Mesothelial cell of epicardium (in vitro differentiated cells): ENCODE measurements at places on chromosomes 1 and 21.

DNA sequence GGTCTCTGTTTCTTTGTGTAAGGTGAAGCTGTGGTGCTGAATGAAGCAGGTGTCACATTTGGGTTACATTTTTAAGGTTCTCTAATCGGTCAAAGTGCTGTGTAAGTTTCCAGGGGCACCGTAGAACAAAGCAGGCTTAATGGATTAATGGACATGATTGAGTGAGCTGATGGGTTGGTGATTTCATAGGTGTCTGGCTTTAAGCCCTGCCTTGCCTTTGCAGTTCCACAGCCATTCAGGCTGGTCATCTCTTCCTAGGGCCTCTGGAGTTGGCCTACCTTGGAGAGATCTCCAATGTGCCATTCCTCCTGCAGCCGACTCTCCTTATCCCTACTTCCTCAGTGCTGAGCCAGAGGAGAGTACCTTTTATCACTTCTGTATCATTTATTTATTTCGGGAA is 15.2 kb downstream of the GALNT2 start:
- no peaks in the 10 kb centered on the region for H3K27me3 ChIP-seq
- H3K27ac ChIP-seq, result no peak overlapping the region
- H3K4me3 ChIP-seq, result no peak overlapping the region

DNA sequence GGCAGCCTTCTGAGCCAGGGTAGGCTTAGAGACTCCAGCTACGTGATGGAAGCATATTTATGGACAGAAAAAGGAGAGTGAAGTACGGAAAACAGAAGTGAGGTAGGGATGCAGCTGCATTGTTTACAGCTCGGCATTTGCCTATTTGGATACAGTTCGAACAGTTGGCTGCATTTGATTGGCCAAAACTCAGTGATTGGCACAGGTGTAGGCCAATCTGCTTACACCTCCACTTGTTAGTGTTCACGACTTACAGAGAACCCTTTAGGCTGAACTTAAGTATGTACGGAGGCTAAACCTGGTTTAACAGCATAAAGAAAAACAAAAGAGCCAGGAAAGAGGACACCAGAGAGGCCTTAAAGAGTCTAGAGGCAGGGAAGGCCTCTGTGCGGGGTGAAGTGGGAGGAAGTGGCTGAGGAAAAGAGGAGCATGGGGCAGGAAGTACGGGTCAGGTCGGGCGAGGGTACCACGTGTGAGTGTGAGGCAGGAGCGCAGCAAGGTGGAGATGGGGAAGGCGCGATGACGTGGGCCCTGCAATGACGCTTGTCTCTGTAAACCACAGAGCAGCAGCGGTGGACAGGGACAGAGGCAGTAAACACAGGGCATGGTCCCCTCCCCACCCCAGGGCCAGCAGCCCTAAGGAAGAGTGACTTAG is 32.0 kb downstream of the RSPH1 start:
- DNase-seq, result no peak
- peaks cover 14% of the 10 kb centered on the region for H3K4me1 ChIP-seq
- no peak overlapping the region for H3K4me3 ChIP-seq
- no peak overlapping the region for H3K27ac ChIP-seq

DNA sequence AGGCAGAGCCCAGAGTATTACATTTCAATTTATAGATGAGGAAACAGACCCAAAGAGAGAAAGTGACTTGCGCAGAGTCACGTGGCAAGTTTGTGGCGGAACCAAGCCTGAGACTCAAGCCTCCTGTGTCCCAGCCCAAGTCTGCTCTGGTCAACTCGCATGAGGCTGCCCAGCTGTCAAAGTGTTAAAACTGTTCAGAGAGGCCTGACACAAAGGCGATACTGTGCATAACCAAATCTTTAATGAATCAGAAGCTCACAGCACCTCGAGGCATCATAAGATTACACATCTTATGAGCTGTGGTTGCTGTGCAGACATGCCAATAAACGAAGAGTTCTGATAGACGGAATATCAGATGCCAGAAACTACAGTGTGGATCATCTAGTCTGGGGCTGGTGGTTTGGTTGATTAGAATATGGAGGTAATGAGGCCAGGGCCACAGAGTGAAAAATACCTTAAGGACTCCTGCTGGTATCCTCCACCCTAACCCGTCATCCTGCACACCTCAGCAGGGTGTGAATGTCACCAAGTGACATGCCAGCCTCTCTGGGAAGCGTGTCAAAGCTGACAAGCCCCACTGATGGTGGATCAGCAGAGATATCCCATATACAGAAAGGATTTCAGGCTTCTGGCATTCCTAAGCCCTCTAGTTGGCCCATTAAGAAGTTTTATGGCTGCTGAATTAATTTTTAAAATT is 42.2 kb downstream of the TNNT2 start:
- H3K27me3 ChIP-seq, result peaks cover 2% of the 10 kb centered on the region
- no peaks in the 10 kb centered on the region for H3K36me3 ChIP-seq
- H3K27ac ChIP-seq, result no peak overlapping the region
- DNase-seq, result no peak
- H3K4me3 ChIP-seq, result no peak overlapping the region

DNA sequence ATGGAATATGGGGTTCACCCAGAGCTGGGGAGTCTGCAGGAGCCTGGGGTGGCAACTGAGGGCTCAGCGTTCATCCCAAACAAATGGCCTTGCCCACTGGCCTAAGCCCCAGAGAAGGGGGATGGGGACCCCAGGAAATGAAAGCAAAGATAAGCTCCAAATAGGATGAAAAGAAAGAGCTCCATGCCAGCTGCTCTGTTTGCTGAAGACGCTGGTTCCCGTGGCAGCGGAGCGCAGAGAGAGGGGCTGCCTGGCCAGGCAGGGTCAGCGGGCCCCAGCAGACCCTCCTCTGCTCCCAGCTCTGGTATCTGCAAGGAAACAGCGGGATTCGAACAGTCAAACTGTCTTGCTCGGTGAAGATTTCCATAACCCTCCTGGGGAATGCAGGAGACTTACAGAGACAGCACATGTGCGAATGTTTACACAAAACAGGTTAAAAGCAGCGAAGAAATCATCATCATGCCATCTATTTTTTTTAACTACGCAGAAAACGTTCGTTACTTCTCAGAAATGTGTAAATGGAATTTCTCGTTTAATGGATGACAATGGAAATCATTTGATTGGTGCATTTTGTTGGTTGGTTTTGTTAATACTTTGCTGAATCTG is 94.4 kb downstream of the PDE9A start:
- no peaks in the 10 kb centered on the region for H3K27me3 ChIP-seq
- no peak for DNase-seq
- peaks cover 4% of the 10 kb centered on the region for H3K4me1 ChIP-seq

- peak overlapping the region; percentile 43 for H3K27ac ChIP-seq
- H3K4me3 ChIP-seq, result no peak overlapping the region
- H3K4me1 ChIP-seq, result peaks cover 10% of the 10 kb centered on the region
- H3K27me3 ChIP-seq, result no peaks in the 10 kb centered on the region
- peaks cover 2% of the 10 kb centered on the region for H3K36me3 ChIP-seq
These were observed 78.6 kb downstream of the LAMC1 start for GRCh38 chr1:183101841-183102276.

- H3K27me3 ChIP-seq, result peaks cover 32% of the 10 kb centered on the region
- H3K27ac ChIP-seq, result no peak overlapping the region
- no peak for DNase-seq
- H3K36me3 ChIP-seq, result peaks cover 3% of the 10 kb centered on the region
These were observed 96.6 kb downstream of the WDR4 start for GRCh38 chr21:42782723-42783242.

DNA sequence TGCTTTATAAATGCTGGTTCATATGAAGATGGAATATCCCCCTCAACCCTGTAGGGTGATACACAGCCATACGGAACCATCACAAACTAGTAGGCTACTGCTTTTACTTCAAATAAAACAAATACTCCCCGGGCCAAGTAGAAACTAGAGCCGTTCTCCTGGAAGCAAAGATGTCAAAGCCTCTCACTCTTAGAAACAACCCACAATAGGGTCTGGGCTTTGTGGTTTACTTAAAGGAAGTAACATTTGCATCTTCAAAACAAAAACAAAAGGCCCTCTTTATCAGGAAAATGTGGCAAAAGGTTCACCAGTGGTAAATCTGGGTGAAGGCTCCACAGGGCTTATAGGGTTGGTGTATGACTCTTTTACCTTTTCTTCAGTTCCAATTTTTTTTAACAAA is 49.8 kb downstream of the HLCS start:
- DNase-seq, result no peak
- no peaks in the 10 kb centered on the region for H3K36me3 ChIP-seq
- H3K27me3 ChIP-seq, result no peaks in the 10 kb centered on the region
- no peak overlapping the region for H3K27ac ChIP-seq
- H3K4me3 ChIP-seq, result no peak overlapping the region
- no peaks in the 10 kb centered on the region for H3K4me1 ChIP-seq

DNA sequence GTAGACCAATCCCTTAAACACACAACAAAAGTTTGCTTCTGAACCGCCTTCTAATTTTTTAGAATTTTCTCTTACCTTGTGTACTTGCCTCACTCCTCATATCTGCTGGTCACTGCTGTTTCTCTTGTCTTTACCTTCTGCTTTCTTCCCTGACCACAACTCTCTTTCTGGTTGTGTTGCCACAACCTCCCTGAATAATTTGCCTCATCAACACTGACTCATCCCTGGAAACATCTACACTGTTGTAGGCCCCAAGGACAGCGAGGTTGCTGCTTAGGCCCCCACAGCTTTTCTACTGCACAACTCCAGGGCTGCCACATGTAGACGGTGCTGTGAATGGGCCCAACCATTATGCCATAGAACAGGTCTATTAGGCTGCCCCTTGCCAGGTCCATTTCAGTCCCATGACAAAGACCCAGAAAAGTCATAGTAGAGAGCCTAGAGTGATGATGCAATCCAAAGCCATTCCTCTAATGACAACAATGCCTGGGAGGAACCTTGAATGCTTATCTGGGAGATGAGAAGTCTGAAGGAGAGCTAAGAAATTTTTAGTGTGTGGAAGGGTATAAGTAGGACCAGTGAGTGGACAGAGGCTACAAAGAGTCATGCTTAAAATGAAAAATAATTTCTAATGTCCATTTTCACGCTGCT is 36.6 kb upstream of the LCE5A start:
- H3K4me1 ChIP-seq, result no peaks in the 10 kb centered on the region
- H3K27me3 ChIP-seq, result no peaks in the 10 kb centered on the region
- peaks cover 5% of the 10 kb centered on the region for H3K36me3 ChIP-seq
- no peak overlapping the region for H3K27ac ChIP-seq
- DNase-seq, result no peak
- H3K4me3 ChIP-seq, result no peak overlapping the region

DNA sequence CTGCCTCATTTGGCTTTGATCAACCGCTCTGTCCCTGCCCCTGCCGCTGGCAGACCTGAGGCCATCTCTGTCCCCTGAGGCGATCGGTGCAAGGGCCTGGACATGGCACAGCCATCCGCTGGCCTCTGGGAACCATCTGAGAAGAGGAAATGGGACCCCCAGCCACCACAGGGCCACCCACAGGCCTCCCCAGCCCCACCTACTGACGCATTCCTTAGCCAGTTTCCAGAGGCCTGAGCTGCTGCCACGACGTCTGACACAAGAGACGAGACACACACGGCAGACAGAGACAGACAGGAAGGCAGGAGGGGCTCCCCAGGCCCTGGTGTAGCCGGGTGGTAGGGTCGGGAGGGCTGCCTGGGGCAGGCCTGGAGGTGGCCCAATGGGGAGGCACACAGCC is 37.3 kb upstream of the EDN2 start:
- H3K27ac ChIP-seq, result peak overlapping the region; percentile 45
- H3K4me3 ChIP-seq, result no peak overlapping the region
- peaks cover 13% of the 10 kb centered on the region for H3K4me1 ChIP-seq
- no peaks in the 10 kb centered on the region for H3K36me3 ChIP-seq
- DNase-seq, result no peak
- H3K27me3 ChIP-seq, result no peaks in the 10 kb centered on the region

DNA sequence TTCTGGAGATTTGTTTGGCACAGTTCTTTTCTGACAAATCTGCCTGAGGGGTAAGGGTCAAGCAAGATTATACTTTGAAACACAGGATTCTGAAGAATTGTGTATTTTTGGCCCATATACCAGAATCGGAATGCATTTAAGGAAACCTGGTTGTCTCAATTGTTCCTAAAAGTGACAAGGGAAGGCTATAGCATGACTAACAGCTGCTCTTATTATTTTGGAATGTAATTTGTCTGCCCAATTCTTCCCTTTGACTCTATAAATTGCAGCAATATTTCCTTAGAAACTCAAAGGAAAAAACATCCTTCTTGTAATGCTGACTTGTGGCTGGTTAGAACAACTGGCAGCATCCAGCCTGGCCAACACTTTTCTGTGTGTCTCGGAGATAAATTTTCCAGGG is 15.8 kb upstream of the VCAM1 start:
- H3K27me3 ChIP-seq, result no peaks in the 10 kb centered on the region
- H3K36me3 ChIP-seq, result no peaks in the 10 kb centered on the region
- no peak overlapping the region for H3K27ac ChIP-seq
- H3K4me1 ChIP-seq, result peaks cover 29% of the 10 kb centered on the region

DNA sequence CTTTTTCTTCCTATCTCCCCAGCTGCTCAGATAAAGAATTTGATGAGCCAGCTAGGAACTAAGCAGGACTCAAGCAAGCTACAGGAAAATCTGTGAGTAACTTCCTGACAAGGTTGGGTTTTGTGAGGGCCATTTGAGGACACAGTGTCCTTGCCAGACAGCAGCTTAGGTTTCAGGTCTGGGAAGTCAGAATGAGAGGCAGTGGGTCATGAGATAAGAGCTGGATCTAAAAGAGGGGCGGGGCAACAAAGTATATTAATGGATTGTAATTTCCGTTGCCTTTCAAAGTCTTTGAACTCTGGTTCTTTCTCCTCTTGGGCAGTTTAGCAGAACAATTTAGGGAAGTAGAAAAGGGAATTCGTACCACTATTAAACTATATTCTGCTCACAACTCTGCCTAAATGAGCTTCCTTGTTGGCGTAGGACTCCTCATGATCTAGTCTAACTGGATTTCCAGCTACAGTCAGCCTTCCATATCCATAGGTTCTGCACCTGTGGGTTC is 16.6 kb downstream of the STX12 start:
- peaks cover 12% of the 10 kb centered on the region for H3K4me1 ChIP-seq
- H3K27me3 ChIP-seq, result no peaks in the 10 kb centered on the region
- DNase-seq, result no peak

DNA sequence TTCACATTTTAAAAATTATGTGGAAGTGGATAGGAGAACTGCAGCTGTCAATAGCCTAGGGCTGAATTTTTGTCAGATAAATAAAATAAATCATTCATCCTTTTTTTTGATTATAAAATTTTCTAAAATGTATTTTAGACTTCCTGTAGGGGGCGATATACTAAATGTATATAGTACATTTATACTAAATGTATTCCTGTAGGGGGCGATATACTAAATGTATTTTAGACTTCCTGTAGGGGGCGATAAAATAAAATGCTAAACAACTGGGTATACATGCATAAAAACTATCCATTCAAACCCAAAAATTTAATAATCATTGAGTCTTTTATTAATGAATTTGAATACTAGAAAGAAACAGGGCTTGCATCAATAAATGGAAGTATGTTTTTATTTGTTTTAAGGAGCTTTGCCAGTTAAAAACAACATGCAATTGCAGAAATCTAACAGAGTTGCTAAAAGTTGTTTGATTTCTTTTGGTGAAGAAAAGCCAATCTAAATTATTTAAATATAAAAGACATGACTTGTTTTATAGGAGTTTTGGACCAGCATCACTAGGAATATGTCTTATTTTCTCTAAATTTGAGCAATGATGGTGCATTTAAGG is 31.4 kb downstream of the CLCA1 start:
- no peak for DNase-seq
- peaks cover 2% of the 10 kb centered on the region for H3K27me3 ChIP-seq
- no peak overlapping the region for H3K27ac ChIP-seq
- peaks cover 33% of the 10 kb centered on the region for H3K4me1 ChIP-seq
